ENCODE measurements at places on chromosomes 1 and 21.
A peak's percentile ranks its signal among the peaks of the same experiment; 100 is the strongest.

DNA sequence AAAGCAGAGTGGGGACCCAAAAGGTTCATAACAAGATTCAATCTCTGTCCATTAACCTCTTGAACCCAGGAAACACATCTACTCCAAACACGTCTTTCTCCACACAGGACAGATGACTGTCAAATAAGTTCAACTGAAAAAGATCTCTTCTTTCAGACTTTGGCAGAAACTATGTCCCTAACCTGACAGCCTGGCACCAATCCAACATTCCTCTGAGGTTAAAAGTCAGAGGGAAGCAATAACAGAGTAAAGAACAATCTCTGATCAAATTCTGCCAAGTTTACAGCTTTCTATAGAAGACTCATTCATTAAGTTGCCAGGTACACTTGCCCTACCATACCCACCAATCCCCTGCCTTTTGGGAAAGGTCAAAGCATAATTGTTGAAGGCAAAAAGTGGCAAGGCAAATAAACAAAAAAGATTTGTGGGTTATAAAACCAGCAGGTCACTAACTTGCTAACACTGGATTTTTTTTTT is 31.9 kb downstream of the OTUD7B start:
- no peak for DNase-seq

GRCh38 chr1:16975211-16975610 is 5.2 kb downstream of the MFAP2 start:
- DNase-seq: no peak

DNA sequence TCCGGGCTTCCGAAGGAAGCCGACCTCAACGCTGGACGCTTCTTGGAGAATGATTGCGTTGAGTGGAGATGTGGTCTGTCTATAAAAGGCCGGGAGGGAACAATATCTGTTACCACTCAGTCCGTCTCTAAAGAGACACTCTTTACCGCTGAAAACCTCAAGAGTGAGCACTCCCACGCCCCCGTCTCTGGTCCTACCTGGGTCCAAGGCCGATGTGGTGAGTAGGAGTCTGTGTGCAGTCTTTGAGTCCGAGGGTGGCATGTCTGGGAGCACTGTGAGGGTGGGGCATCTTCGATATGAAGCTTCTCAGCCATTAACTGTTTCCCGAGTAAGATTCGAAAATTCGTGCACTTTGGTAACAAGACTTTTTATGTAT is 576 bp downstream of the ZFP69 start:
- no peak for DNase-seq

- peak; percentile 73 for DNase-seq
Measured at GRCh38 chr1:57966751-57967406, 543.0 kb upstream of the DAB1 start.

- no peak for DNase-seq
Measured at GRCh38 chr1:2074944-2075740, 24.9 kb downstream of the PRKCZ start.

All from WTC11 (cell line).